Stimulated activated CD8-positive, alpha-beta memory T cell treated with anti-CD3 and anti-CD28 coated beads, Interleukin-7, amount 100 ng/mL, for 48 hours (primary cell): ENCODE measurements at places on chromosomes 2 and 18.

GRCh38 chr2:1306014-1306686 lies 107.1 kb upstream of the TPO start:
- no peak for DNase-seq

- no peak for DNase-seq
These were observed 345.5 kb downstream of the RNF144A start for GRCh38 chr2:7262727-7263126.

DNA sequence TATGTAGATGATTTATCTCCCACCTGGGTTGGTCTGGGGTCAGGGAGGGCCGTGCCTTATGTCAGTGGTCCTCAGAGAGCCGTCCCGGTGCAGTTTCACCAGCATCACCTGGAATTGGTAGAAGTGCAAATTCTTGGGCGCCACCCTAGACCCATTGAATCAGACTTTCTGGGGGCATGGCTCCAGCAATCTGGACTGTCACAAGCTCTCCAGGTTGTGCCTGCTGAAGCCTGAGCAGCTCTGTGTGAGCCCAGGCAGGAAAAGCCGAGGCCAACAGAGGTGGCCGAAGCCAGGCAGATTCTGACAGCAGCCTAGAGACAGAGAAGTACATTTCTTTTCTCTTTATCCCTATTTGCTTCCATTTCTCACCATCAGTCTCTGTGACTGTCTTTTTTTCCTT lies 98.4 kb upstream of the SEC11C start:
- no peak for DNase-seq

- DNase-seq: no peak
These were observed 13.7 kb upstream of the DAPL1 start for GRCh38 chr2:158781353-158781961.

DNA sequence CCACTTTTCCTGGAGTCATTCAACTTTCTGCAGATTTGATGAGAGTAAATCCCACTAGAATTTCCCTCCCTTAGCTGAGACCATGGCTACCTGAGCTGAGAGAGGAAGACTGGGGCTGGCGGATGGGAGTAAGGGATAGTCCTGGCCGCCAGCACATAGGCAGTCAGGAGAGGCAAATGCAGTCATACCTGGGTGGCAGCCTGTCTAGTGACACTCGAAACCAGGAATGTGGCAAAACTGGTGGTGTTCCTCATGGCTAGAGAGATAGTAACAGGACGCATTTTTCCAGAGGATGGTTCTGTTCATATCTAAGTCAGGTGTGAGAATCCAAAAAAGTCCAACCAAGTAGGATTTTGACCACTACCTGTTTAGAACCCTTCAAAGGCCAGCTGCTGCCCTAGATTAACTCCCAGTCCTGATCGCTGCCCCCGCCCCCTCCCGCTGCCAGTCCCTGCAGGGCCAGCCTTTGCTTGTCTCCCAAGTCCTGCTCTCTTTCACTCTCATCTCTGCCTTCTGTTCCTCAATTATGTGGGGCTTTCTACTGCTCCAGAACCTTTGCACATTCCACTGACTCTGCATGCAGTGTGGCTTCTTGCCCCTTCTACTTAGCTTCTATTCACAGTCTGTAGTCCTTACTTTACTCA lies 17.4 kb upstream of the SCG2 start:
- no peak for DNase-seq

GRCh38 chr2:218927422-218927821 lies 32.0 kb upstream of the CDK5R2 start:
- DNase-seq: no peak

- DNase-seq: no peak
These were observed 463.7 kb upstream of the FSIP2 start for GRCh38 chr2:185274718-185275484.

DNA sequence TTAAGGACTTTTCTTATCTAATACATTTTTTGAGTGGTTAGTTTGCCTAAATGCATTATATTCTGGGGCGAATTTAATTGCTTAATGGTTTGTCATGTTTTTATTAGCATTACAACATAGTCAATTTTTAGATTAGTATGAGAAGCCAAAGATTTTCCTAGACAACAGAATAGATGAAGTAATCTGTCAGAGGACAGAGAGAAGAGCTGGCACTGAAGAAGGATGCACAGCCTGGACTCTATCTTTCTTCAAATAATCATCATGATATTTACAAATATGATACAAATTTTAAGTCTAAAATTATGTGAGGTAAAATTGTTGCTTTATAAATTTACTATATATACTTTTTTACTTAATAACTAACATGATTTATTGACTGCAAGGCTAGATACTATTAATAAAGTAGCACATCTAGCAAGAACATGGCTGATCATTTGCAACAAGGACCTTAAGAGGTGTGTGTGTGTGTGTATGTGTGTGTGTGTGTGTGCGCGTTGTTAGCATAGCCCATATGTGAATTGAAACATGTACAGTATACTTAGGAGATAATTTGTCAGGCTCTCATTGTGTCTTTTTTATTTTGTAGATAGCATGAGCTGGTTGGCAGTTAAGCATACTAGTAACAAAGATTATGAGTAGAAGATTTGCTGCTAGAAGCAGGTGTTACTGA lies 752.2 kb downstream of the DCDC2C start:
- no peak for DNase-seq

DNA sequence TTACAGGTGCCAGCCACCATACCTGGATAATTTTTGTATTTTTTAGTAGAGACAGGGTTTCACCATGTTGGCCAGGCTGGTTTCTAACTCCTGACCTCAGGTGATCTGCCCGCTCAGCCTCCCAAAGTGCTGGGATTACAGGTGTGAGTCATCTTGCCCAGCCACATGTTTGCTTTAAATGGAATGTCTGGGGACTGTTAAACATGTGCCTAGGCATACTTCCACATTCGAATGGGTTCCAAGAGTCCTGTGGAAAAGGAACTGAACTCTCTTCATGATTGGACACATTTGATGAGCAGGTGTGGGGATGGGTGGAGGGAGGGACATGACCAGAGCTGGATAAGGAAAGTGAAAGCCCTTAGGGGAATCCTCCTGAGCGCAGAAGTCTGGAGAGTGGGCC lies 58.4 kb upstream of the GREB1L start:
- no peak for DNase-seq

DNA sequence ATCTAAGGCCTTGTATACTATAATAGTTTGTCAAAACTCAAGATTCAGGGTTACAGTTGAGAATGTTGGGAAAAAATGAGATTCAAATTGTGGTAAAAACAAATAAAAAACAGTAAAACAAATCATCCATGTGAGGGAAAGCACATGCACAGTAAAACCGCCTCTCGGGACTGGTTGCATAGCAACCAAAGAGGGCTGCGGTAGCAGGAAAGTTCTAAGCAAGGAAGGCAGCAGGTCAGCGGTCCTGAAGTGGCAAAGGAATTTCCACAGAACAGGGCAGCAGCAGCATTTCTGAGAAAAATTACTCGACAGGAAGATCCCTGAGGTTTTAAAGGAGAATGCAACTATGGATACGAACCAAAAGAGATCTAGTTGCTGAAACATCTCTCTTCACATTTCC lies 93.7 kb downstream of the DYNAP start:
- no peak for DNase-seq

DNA sequence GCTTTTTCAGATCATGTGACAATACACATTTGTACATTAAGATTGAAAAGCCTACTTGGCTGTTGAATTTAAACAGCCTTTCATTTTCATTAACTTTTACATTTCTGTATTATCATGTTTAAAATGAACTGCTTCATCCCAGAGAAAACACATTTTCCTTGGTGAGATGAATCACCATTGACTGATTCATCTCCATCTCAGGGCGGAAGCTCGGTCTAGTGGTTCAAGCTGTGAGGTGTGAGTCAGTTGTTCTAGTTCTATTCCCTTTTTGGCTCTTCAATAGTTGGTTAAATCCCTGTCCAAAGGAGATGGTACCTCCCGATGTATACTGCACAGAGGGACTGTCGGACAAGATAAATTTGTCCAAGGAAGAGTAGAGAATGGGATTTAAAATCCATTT lies 189.7 kb downstream of the ADCYAP1 start:
- DNase-seq: no peak

- DNase-seq: no peak
These were observed 493.1 kb downstream of the NR4A2 start for GRCh38 chr2:155839436-155839835.

GRCh38 chr2:157470321-157470720 lies 26.4 kb upstream of the CYTIP start:
- DNase-seq: no peak
